ENCODE measurements at places on chromosomes 11 and 22.

DNA sequence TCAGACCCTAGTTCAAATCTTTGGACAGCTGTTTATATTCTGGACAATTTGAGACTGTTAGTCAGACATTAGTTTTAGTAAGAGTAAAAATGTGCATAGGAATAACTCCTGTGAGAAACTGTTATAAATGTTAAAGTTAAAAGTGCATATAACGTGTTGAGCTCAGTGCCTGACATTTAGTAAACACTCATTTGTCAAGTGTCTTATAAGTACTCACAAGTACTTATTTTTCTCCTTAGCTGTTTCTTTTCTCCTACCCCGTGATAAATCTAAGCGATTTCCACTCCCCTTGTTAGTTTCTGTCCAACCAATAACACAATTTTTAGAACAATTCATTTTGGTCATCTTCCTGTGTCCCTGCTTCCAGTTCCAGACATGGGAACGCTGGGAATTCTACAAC is 59.3 kb downstream of the LRRC4C start:
- no peak for DNase-seq

DNA sequence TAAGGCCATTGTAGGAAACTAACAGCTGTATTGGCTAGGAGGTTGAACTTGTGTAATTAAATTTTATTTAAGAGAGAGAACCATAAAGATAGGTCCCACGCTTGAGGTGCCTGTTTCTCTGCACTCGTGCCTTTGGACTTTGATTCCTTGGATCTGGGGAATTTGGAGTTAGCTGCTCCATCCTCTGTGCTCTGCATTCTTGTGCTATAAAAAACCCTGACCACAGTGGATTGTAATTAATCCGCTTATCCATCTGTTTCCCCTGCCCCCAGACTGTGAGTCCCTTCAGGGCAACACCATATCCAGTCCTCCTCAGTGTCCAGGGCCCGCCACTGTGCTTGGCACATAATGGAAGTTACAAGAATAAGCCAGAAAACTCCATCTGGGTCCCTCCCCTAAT is 169.8 kb downstream of the SPON1 start:
- no peak for DNase-seq

GRCh38 chr11:126465573-126466188 is 110.2 kb downstream of the ST3GAL4 start:
- DNase-seq = no peak

DNA sequence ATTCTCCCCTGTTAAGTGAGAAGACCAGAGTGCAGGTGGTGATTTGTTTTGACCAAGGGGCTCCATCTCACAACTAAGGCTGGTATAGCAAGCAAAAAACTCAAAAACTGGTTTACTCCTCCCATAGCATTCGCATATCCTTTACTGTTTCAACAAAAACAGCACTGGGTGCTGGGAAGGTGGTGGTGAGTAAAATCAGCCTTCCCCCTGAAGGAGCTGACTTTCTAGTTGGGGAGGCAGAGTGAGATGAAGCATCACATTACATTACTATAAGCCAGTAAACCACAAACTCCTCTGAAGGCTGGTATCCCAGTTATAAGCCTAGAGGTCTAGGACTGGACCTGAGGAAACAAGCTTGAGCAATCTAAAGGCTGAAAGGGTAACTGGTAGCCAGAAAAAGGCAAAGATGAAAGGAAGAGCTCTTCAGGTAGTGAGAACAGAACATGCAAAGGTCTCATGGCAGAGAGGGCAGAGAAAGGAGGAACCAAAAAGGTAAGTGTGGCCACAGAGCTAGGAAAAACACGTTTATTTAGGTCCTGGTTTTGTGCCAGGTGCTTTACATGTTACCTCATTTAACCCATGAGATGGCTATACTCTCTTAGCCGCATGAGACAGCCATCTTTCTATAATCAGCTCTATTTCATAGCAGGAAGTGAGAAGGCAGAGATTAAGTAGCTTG is 22.3 kb downstream of the TMEM123 start:
- no peak for DNase-seq

- no peak for DNase-seq
These were observed 66.8 kb downstream of the THAP12 start for GRCh38 chr11:76313913-76314740.

DNA sequence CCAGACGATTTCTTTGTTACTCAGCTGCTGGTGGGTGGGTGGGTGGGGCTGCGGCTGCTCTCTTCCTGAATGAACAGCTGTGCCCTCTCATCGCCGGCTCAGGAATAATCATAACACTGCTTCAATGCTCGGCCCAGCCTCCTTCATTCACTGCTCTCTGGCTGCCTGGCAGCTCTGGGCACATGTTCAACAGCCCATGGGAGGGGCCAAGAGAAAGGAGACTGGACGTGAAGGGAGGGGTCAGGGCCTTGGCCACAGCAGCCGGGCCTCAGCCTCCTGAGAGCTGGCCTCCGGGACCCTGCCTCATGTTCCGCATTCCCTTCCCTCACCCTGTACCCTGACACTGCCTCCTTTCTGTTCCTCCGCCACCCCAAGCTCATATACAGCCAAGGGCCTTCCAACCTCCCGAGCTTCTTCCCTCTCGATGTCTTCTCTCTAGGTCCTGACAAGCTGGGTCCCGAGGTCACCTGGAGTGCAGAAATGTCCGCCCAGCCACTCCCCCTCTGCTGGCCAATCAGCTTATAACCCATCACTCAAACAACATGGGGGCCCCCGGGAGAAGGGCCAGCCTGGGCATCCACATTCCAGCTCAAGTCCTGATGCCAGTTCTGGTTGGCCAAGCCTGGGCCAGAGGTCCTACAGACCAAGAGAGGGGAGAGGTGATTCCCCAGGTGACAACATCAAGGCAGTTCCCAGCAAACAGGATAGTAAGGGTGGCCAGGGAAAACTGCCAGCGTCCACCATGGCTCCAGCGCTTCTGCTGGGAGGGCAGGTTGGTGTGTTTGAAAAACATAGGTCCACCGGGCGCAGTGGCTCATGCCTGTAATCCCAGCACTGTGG is 3.2 kb upstream of the CSDC2 start:
- DNase-seq = no peak

DNA sequence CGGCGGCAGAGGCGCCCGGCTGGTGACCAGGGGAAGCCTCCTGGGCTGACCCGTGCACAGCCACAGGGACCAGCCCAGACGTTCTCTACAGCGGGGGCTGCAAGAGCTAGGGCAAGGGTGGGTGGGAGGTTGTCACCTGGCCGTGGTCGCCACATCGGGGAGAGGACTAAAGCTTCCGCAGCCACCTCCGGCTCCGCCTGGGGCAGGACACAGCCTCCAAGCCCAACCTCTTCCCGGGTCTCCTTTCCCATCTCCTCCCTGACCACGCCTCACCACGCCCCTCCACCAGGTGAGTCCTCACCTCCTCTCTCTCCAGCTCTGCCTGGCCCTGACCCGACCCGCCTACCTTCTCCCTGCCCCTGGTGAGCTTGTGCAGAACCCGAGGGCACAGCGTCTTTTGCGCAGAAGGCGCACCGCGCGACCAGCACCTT is 75.9 kb upstream of the LMO1 start:
- DNase-seq = no peak

GRCh38 chr22:37660709-37661045 is 2.2 kb downstream of the PDXP start:
- DNase-seq = no peak

DNA sequence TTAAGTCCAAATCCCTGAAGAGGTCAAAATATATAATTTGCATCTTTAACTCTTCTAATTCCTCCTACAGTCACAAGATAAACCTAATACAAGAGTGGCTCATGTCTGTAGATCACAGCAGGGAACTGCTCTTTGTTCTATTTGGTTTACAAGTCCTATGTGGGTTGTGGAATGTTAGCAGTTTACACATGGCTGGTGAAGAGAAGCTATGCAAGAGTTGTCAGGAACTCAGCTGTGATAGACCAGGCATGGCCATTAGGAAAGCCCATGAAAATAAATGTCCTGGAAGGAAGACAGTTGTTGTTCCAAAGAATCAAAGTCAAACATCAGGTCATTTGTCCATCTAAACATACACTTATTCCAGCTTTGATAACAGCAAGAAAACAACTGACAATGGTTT is 312.4 kb upstream of the PITPNB start:
- no peak for DNase-seq

GRCh38 chr11:108500721-108501120 is 2.5 kb upstream of the POGLUT3 start:
- no peak for DNase-seq

DNA sequence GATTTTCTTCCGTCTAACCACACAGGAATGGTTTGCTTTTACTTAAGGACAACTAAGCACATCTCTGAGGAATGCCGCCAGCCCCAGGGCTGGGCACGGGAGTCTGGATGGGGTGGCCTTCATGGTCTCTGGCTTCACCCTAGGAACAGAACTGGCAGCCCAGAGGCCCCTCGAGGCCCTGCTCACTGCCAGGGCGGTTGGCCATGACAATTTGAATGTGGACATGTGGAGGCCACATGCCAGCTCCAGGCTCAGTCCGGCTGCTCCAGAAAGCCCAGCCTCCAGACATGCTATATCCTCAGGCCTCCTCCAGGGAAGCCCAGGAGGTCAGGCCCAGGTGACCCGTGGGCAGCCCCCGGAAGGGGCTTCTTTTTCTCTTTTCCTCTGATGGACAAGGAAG is 84.0 kb upstream of the FGF3 start:
- DNase-seq = no peak

DNA sequence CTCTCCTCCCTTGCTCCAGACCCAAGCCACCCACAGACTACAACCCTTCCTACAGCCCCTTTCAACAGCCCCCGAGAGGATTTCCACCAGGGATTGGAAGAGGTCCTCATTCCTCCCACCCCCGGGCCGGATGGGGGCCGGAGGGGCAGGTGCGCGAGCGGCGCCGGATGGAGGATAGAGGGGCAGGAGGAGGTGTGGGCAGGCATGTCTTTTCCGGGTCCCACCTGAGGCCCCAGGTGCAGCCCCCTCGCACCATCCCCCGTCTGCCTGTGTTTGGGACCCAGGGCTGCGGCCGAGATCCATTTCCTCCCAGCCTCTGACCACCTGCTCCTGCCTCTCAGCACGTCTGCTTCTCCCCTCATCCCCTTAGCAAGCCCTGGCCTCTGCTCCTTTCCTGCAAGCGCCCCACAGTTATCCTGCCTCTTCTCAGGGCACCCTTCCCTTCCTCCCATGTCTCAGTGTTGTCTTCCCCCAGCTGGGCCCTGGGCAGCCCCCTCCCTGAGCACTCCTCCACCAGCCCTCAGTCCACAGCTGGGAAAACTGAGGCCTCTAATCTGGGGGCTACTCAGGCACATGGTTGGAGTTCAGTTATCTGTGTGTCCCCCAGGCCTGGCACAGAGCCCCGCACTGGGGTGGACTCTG is 19.3 kb upstream of the CBX7 start:
- no peak for DNase-seq

GRCh38 chr11:61587541-61587941 is 6.7 kb upstream of the SYT7 start:
- DNase-seq = peak; percentile 17

DNA sequence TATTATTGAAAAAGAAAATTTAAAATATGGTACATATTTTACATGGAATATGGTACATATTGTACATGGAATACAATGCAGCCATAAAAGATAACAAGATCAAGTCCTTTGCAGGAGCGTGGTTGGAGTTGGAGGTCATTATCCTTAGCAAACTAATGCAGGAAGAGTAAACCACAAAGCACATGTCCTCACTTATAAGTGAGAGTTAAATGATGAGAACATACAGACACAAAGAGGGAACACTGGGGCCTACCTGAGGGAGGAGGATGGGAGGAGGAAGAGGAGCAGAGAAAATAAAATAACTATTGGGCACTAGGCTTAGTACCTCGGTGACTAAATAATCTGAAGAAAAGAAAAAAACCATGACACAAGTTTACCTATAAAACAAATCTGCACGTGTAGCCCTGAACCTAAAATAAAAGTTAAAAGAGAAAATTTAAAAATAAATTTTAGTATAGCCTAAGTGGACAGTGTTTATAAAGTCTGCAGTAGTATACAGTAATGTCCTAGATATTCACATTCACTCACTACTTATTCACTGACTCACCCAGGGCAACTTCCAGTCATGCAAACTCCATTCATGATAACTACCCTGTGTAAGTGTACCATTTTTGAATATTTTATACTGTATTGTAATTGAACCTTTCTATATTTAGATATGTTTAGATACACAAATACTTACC is 204.4 kb downstream of the FAM76B start:
- DNase-seq = no peak

DNA sequence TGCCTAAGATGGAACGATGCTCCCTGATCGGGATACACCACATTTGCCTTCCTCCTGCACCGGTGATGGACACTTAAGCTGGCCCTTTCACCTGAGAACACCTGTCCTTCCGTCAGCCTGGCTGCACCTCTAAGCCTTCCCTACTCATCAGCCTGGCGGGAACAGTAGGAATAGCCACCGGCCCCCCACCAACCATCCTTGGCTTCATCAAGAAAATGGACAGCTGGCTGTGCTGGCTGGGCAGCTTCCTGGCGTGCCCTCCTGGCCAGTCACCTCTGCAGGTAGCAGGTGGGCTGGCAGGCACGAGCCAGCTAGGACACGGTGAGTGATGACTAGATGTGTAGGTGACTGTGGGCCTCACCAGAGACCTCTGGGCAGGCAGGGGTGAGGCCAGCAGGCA is 142.8 kb downstream of the CTTN start:
- DNase-seq = no peak

- no peak for DNase-seq
These were observed 35.8 kb downstream of the BTG4 start for GRCh38 chr11:111476366-111476765.

DNA sequence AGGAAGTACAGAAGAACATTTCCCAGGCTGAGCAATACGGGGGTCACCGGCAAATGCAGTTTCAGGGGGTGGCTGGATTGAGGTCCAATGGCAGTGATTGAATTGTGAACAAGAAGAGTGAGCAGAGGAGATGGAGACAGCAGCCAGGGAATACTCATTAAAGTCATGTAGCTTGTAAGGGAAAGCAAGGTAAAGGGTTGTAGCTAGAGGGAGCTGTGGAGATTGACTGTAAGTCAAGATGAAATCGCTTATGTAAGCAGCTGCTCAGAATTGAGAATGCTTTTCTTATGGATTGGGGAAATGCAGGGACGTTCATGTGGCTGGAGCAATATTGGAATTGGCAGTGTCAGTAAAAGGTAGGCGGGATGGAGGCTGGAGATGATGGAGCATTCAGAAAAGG is 111.4 kb upstream of the TBCEL start:
- no peak for DNase-seq

- DNase-seq = no peak
These were observed 9.3 kb downstream of the MRPL16 start for GRCh38 chr11:59801160-59801706.

All from stimulated activated CD8-positive, alpha-beta memory T cell treated with anti-CD3 and anti-CD28 coated beads, Interleukin-15, amount 100 ng/mL, for 1 hour (primary cell).